Activated CD4-positive, alpha-beta T cell treated with anti-CD3 and anti-CD28 coated beads for 24 hours (primary cell): ENCODE measurements at places on chromosomes 1 and 21.

DNA sequence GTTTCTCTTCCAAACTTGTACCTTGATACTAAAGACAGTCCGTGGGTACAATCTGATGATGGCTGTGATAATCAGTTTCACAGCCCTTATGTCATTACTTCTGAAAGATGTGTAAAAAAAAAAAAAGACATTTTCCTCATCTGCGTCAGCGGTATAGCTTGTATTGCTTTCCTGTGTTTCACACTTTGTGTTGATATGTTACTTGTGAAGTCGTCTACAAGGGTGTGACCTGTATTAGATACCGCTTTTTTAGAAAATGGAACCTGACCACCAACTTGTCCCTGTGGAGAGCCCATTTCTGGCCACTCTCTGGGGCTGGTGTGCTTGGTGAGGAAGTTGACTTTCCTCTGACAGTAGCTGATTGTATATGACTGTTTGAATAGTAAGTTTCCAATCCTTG, 50.5 kb downstream of the PEX14 start:
- no peak for DNase-seq

DNA sequence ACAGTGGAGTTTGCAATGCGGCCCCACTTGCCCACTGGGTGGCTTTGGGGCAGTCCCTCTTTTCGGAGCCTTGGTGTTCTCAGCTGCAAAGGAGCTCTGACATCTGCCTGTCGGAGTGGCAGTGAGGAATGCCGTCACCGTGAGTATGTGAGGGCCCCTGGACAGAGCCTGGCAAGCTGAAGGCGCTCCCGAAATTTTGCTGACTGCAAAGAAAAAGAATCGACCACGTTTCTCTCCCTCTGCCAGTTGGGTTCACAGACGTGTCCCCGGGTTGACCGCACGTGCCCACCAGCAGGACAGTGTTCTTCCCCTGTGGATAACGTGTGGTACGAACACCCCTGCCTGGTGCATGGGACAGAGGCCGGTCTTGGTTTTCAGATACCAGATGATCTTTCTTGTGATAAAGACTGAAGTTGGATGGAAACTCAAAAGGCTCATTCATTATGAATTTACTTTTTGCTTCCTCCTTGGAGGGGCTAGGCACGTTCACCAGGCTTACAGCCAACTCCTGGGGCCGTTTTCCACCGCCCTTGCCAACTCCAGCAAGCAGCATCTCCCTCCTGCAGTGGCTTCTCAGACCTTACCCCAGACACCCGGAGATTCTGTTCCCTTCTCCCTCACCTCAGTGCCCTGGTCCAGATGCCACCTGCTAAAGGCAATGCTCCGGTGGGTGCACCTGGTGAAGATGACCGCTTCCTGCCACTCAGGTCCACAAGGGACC, 29.7 kb downstream of the ECE1 start:
- DNase-seq, result no peak

- no peak for DNase-seq
Observed at GRCh38 chr1:36463463-36463802, 751 bp downstream of the MRPS15 start.

DNA sequence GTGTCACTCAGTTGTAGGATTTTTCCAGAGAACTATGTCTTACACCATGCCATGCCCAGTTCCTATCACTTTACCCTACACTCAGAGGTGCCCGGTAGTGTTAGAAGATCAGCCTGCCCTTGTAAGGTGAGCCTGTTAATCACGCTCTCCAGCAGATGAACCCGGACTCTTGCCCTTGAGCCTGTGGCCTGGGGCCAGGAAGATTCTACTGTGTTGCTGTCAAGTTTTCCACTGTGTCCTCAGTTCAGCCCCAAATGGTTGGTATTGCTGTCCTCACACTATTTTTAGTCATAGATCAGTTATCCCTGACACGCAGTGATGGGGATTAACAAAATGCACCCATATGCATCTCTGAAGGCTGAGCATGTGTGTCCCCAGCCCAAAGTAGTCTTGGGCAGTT, 105.0 kb upstream of the SPAG17 start:
- DNase-seq, result no peak

GRCh38 chr1:18913065-18913835, 10.9 kb upstream of the ALDH4A1 start:
- peak; percentile 70 for DNase-seq

GRCh38 chr1:117389284-117389683, 22.0 kb downstream of the MAN1A2 start:
- no peak for DNase-seq
